Endodermal cell (in vitro differentiated cells): ENCODE measurements at places on chromosomes 7 and 10.

GRCh38 chr10:56975513-56975912 lies 614.5 kb upstream of the ZWINT start:
- DNase-seq = no peak
- H3K36me3 ChIP-seq = no peaks in the 10 kb centered on the region
- no peak overlapping the region for H3K4me3 ChIP-seq
- H3K4me1 ChIP-seq = no peaks in the 10 kb centered on the region
- peaks cover 9% of the 10 kb centered on the region for H3K27me3 ChIP-seq

GRCh38 chr10:109504401-109504800 lies 418.9 kb downstream of the XPNPEP1 start:
- H3K27me3 ChIP-seq = no peaks in the 10 kb centered on the region
- peak overlapping the region; percentile 44 for H3K4me3 ChIP-seq
- no peaks in the 10 kb centered on the region for H3K4me1 ChIP-seq
- DNase-seq = no peak

- no peaks in the 10 kb centered on the region for H3K4me1 ChIP-seq
- no peaks in the 10 kb centered on the region for H3K27me3 ChIP-seq
- H3K27ac ChIP-seq = no peak overlapping the region
- no peaks in the 10 kb centered on the region for H3K36me3 ChIP-seq
Measured at GRCh38 chr7:34282271-34282670, 375.7 kb upstream of the NPSR1 start.

GRCh38 chr7:69388452-69389137 lies 209.7 kb upstream of the AUTS2 start:
- no peak overlapping the region for H3K4me3 ChIP-seq
- H3K27ac ChIP-seq = no peak overlapping the region
- no peaks in the 10 kb centered on the region for H3K36me3 ChIP-seq
- H3K27me3 ChIP-seq = no peaks in the 10 kb centered on the region
- DNase-seq = peak; percentile 63
- H3K4me1 ChIP-seq = no peaks in the 10 kb centered on the region

GRCh38 chr7:68176974-68177373 lies 1180.3 kb downstream of the TYW1 start:
- no peaks in the 10 kb centered on the region for H3K27me3 ChIP-seq
- H3K4me1 ChIP-seq = no peaks in the 10 kb centered on the region
- no peaks in the 10 kb centered on the region for H3K36me3 ChIP-seq
- DNase-seq = peak; percentile 93
- no peak overlapping the region for H3K4me3 ChIP-seq
